Nucleus accumbens (tissue), 56 donors: ENCODE measurements at places on chromosomes 16 and 17.

DNA sequence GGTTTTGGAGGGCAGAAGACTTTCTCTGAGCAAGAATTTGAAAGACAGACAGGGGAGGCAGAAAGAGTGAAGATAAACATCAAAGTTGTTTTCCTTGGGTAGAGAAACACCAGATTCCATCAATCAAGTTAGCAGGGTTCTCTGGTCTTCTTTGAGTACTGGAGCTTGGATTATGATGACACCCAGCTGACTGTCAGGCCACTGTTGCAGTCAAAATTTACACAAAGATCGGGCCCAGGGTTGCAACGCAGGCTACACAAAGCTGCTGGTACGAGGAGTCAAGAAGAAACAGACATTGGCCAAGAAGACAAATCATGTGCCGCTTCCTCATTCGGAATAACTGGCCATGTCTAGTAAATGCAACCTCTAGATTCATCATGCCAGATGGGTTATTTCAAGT, 396.2 kb upstream of the XYLT1 start:
- DNase-seq: no peak

DNA sequence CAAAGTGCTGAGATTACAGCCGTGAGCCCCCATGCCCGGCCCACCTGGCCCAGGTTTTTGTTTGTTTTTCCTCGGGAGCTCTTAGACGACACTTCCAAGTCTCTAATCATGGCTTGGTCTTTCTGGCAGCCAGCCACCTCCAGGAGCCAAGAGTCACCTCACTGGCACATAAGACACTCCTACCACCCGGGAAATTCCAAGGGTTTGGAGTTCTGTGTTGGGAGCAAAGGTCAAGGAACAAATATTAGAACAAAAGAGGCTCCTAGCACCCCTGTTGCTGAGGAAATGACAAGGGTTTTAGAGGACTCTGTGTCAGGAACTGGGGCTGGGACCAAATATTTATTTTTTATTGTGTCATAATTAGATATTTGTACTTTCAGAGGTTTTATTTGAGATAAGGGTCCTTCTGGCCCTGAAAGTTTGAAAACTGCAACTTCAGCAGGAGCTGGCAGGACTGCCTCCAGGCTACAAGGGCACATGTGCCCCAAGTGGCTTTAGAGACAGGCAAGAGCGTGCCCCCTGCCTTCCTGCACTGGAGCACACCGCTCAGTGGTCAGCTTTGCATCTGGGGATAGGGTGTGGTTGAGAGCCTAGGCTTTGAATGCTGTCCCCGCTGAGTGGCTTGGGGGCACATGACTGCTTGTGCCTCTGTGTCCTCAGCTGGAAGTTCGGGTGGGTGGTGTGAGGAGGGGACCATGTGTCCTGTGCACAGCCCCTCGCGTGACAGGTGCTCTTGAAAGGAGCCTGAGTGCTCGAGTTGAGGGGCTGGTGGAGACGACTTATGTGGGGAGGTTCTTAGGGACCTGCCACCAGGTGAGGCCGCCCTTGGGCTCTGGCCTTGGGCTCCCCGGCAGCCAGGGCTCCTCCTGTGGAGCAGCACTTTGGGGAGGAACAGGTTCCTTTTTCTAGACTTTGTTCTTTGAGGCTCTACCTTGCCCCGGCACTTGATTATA, 29.7 kb downstream of the MGRN1 start:
- DNase-seq: no peak

- DNase-seq: no peak
Observed at GRCh38 chr16:318628-319027, 33.9 kb downstream of the AXIN1 start.

DNA sequence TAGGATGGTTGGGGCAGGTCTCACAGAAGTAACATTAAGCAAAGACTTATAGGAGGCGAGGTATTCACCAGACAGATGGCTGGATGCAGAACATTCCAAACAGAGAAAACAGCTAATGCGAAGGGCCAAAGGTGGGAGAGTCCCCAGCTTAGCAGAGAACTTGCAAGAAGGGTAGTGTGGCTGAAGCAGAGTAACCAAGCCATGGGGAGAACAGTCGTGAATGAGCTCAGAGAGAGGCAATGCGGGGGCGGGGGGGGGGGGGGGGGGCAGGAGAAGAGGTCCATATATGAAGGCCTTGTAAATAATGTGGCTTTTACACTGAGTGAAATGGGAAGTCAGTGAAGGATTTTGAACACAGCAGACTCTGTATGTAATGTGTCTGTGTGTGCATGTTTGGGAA, 81.3 kb downstream of the SMG6 start:
- no peak for DNase-seq

DNA sequence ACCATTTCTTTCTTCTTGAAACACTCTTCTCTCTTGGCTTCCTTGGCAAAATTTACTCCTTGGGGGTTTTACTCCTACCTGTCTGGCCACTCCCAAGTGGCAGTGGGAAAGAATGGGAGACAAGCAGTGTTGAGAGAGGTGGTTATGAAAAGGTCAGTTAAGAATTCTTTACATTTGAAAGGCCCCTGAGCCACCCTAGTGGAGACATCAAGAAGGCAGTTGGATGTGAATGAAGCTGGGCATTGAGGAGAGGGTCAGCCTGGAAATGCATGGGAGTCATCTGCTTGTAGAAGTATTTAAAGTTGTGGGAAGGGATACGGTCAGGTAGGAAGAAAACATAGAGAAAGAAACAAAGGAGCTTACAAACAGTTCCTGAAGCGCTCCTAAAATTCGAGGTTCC, 42.3 kb upstream of the CCNF start:
- no peak for DNase-seq

- DNase-seq: no peak
Observed at GRCh38 chr17:77410470-77410869, 269.7 kb downstream of the SEC14L1 start.

DNA sequence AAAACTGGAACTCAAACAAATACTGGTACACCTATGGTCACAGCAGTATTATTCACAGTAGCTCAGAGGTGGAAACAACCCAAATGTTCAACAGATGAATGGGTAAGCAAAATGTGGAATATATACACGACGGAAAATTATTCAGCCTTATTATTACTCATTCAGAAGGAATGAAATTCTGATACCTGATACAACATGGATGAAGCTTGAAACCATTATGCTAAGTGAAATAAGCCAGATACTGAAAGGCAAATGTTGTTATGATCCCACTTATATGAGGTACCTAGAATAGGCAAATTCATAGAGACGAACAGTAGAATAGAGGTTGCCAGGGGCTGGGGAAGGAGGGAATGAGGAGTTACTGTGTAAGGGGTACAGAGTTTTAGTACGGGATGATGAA, 27.1 kb upstream of the MYLK3 start:
- DNase-seq: no peak

GRCh38 chr17:80959330-80960036, 32.2 kb upstream of the CHMP6 start:
- DNase-seq: peak; percentile 46

DNA sequence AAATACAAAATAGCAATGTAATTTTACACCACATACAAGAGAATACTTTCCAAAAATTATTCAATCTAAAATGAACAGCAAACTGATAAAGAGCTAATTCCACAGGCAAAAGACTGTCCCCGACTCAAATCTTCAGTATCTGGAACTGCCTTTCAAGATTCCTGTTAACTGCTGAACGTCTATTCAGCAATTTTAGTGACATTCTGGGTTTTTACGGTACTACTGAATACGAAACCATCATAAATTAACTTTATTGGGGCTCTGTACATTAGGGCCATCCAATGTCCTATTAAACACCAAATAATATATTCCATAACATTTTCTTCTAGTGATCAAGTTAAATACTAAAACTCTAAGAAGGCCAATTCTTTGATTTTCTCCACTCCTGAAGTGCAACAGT, 1.6 kb downstream of the FBXL20 start:
- no peak for DNase-seq

- DNase-seq: no peak
Observed at GRCh38 chr16:10933865-10934264, 8.4 kb downstream of the DEXI start.

DNA sequence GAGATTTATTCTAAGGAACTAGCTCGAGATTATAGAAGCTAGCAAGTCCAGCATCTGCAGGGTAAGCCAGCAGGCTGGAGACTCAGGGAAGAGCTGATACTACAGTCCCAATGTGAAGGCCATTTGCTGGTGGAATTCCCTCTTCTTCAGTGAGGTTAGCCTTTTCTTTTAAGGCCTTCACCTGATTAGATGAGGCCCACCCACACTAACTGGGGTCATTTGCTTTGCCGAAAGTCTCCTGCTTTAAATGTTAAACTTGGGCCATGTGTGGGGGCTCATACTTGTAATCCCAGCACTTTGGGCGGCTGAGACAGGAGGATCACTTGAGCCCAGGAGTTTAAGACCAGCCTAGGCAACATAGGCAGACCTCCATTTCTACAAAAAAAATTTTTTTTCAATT, 168.3 kb downstream of the LGALS9B start:
- DNase-seq: no peak

GRCh38 chr16:3032624-3033023, 4.1 kb downstream of the BICDL2 start:
- DNase-seq: no peak

GRCh38 chr16:89370081-89370511, 120.3 kb downstream of the ANKRD11 start:
- DNase-seq: no peak

GRCh38 chr17:36937959-36938565, 787 bp downstream of the LHX1 start:
- no peak for DNase-seq

DNA sequence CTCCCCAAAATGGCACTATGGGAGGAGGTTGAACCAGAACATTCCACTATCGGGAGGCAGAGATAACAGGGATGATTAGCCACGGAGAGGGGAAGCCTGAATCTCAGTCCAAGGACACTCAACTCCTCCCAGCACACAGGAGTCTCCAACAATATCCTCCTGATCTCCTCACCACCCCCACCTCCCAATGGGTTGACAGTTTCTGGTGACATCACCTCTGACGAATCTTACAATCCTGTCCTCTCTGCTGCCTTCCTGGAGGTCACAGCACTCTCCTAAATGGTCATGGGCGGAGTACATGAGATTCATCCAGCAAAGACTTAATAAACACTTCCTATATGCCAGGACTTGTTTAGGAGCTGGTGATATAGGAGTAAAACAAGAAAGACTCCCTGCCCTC, 80.9 kb downstream of the SLC6A2 start:
- DNase-seq: no peak

GRCh38 chr16:22633799-22634198, 123.1 kb downstream of the NPIPB5 start:
- DNase-seq: no peak

GRCh38 chr16:11240636-11241473, 15.1 kb downstream of the SOCS1 start:
- no peak for DNase-seq

DNA sequence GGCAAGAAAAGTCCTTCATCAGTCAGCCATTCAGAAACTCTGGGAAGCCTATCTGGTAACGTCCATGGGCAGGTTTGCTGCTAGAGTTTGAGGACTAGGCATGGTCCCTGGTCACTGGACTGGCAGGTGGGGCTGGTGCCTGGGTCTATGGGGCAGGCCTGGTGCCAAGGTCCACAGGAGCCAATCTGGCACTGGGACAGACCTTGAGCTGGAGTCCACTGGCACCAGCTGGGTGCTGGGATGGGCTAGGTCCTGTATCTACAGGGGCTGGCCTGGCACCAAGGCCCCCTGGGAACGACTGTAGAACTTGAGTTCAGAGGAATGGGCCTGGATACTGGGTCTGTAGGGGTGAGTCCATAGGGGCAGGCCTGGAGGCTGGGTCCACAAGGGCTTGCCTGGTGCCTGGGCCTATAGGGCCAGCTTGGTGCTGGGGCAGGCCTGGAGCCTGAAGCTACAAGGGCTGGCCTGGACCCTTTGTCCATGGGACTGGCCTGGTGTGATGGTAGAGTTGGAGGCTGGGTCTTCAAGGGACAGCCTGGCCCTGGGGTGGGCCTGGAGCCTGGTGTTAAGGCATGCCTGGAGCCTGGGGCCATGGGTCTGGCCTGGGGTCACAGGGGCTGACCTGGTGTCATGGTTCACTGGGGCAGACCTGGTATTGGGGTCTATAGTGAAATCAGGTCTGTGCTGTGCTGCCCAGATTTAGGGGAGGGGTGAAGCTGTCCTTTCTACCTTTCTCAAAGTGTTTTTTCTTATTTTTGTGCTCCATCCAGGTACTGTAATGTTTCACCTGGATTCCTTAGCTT, 30.5 kb upstream of the NKD1 start:
- DNase-seq: no peak

- peak; percentile 48 for DNase-seq
Observed at GRCh38 chr17:7922845-7923628, 6.6 kb downstream of the KCNAB3 start.

- no peak for DNase-seq
Observed at GRCh38 chr17:1485423-1486376, 6.8 kb downstream of the MYO1C start.

DNA sequence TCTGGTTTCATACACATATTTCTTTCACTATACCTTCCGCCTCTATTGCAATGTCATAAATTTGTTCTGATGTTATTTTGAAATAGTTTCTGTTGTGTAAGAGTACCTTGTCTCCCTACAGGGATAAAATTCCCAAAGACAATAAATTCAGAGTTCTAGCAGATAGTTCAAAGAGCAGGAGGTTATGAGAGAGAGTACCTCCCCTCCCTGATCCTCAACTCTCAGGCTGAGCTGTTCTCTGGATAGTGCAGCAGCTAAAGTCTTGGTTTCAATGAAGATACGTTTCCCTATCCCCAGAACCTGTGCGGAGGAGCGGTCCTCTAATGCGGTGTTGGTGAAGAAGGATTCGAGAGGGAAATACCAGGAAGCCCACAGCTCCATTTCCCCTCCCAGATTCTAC, 190.2 kb upstream of the CPHXL start:
- DNase-seq: no peak

GRCh38 chr16:78284326-78284725, 184.9 kb downstream of the WWOX start:
- DNase-seq: no peak
